ENCODE measurements at places on chromosomes 6 and 20.
A peak's percentile ranks its signal among the peaks of the same experiment; 100 is the strongest.

GRCh38 chr6:110098511-110099116 lies 80.9 kb downstream of the WASF1 start:
- peak; percentile 53 for DNase-seq

DNA sequence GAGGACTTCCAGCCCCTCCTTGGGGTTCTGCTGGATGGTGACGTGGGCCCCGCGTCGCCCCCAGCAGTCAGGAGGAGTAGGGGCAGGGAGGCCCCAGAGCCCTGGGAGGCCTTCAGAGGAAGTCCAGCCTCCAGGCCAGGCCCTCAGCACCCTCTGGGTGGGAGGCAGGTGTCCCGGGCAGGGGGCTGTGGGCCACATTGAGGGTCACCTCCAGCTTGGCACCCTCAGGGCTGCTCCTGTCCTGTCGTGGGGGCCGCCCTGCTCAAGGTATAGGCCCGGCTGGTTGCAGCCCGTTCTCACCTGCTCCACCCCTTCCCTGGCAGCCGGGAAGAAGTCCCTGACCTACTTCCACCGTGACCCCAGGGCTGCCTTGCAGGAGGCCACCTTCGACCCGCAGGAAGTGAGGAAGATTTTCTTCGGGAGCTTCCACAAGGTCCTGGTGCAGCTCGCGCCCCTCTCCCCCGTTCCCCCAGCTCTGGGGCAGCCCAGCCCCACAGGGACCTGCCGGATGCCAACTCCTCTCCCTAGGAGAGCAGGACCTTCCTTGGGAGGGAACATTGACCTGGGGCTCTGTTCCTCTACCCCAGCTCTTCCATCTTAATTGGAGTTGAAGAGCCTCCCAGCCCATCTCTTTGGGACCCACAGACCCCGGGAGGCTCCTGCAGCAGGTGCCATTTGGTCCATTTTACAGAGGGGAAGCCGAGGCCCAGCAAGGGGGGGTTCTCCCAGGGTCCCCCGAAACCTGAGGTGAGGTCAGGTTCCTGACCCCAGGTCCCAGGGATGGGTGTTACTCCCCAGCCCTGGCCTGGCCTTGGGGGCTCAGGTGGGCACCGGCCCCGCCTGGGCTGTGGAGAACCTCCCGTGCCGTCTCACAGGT lies 26.4 kb downstream of the COL20A1 start:
- no peak for DNase-seq

GRCh38 chr6:36678488-36679042 lies at the start of gene CDKN1A:
CDKN1A (plus strand) TSS chr6:36678714; CDS start chr6:36684102, 5,388 bp downstream.
- DNase-seq: peak; percentile 93

DNA sequence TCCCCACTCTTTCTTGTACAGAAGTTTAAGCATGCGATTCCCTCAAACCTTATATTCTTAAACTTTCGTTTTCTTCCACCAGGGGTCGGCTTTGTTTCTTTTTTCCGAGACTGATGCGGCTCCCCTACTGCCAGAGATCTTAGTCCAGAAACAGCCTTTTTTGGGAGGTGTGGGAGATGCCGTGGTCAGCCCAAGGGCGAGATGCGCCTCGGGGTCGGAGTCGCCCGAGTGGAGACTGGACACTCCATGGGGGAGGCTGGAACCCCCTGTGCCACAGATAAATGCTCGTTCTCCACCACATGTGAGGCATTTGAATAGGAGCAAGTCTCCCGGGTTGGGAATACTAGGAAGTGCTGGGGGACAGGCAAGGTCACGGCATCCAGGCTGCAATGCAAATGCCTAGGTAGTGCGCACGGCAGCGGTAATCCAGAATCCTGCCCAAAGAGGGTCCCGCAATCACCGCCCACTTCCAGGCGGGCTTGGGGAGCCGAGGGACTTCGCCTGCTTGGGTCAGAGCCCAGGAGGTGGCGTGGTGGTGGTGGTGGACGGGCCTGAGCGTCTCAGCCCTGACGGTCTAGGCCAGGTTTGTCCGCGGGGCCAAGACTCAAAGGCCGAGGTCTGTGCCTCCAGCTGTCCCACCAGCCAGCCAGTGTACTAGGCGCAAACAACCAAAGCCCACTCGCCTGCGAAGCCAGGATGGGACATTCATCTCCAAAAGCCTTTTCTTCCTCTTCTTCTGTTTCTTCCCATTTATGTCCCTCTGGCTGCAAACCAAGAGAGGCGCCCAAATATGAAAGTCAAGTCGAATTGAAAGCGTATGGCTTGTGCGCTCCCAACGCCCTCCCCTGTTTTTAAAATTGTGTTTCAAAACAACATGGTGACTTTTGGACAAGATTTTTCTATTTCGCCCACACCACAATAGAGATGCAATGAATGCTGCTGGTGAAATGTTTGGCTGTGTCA lies 39.3 kb upstream of the OSTM1 start:
- no peak for DNase-seq

DNA sequence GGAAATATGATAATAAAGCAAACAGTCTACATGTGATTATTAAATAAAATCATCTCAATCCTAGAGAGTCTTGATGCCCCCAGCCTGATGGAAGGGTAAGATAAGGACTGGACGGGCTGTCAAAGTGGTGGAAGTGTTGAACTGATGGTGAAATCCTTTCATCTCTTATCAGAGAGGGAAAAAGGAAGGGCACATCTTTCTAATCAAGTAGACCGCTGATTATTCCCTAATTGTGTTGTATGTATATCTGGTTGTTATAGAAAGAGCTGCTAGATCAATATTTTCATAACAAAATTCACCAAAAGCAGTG lies 184.5 kb downstream of the PDE7B start:
- no peak for DNase-seq

Data from ureter (tissue), 1 donor.